Stimulated activated CD4-positive, alpha-beta T cell treated with anti-CD3 and anti-CD28 coated beads, Interleukin-1b, Interleukin-23, amount 100 ng/mL, for 1 hour (primary cell): ENCODE measurements at places on chromosomes 2 and 18.

GRCh38 chr2:29726976-29727375, 194.4 kb downstream of the ALK start:
- DNase-seq = no peak

DNA sequence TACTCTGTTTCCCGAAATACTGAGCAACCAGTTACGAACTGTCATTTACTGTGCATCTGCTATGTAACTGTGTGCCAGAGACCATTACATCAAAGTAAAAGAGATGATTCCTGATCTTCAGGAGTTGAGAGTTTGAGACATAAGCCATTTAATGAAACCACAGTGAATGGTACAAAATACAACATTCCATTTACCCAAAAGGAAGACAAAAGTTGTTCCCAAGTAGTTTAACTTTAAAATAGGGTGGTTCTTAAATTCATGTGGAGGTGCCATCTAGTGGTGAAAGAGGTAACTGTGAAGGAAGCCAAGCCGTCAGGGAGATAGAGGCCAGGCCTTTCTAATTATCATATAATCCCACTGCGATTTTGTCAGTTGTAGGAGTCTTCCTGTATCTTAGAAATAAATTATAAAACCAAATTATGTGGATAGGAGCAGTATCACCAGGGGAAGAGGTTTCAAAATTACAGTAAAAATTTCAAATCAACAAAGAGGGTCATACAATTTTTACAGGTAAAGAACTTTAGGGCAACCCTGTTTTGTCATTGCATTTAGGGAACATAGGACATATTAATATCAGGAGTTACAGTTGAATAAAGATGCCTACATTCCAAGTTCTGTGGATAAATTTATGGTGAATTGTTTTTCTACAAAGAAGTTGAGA, 67.7 kb downstream of the EPAS1 start:
- DNase-seq = no peak

DNA sequence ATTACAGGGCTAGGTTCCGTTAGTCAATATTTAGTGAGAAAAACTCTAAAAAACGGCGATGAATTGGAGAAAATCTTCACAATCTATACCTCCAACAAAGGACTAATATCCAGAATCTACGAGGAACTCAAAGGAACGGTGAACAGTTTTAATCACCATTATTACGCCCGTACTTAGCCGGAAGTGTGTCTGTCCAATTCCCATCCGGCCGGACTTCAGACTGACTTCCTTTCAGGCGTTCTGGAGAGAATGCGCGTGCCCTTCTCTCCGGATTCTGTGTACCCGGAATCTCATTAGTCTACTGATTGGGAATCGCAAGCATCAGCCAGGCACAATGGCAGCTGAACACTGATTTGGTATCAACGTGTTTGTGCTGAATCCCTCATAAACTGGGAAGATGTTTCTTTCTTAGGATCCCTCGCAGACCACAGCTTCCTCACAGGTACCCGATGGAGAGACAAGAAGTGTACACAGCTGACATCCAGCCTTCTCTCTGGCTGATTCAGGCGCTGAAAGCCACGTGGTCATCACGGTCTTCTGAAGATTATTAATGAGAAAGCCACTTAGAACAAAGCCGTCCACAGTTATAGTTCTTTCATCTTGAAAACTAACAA, 239.9 kb downstream of the ZNF516 start:
- DNase-seq = no peak

DNA sequence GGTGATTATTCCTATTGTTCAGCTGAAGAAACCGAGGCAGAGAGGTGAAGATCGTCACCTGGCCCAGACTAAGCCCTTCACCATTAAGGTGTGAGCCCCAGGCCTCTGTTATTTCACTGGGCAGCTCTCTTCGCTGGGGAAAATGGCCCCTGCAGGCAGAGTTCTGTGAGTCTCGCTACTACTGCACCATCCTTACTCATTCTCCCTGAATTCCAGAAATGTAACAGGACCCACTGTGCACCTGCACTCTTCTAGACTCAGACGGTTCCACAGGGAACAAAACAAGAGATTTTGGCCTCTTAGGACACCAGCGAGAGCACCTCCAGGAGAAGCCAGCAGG, 147.7 kb upstream of the GLI2 start:
- DNase-seq = no peak

DNA sequence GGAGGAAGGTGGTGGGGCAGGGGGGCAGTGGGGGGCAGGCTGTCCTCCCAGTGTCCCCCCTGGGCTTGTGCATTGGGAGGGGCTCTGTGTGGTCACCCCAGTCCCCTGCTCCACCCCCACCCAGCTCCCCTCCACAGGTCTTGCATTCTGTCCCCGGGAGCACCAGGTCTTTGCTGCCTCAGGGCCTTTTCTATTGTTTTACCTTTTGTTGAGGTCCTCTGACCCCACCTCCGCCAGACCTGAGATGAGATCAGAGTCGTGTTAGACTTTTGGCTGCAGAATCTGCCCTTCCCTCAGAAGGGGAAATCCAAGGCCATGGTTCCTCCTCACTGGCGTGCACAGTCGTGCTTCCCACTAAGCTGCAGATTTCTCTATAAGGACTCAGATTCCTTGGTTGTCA, 20.8 kb downstream of the ATG4B start:
- no peak for DNase-seq

DNA sequence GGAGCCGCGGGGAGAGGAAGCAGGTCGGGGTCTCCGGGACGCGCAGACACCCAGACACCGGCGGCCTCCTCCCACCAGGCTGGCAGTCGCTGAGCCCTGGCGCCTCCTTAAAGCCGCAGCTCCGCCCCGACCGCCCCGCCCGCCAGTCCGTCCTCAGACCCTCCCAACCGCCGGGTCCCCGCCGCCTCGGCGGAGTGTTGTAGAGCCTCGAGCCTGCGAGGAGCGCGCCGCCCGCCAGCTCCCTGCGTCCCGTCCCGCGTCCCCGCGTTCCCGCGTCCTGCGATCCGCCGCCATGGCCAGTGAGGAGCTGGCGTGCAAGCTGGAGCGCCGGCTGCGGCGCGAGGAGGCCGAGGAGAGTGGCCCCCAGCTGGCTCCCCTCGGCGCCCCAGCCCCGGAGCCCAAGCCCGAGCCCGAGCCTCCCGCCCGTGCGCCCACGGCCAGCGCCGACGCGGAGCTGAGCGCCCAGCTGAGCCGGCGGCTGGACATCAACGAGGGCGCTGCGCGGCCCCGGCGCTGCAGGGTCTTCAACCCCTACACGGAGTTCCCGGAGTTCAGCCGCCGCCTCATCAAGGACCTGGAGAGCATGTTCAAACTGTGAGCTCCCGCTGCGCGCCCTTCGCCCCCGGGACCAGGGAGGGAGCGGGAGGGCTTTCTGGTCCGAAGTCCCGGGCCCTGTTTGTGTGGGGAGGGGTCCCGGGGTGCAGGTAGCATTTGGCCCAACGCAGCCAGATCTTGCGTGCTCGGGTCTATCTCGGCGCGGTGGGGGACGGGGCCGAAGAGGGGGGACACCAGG, at the start of gene EFHD1:
Gene EFHD1 (plus strand): TSS at position 192 of the 793 bp plus-strand sequence. CDS start 101 bp downstream, at position 293.
- DNase-seq = no peak

DNA sequence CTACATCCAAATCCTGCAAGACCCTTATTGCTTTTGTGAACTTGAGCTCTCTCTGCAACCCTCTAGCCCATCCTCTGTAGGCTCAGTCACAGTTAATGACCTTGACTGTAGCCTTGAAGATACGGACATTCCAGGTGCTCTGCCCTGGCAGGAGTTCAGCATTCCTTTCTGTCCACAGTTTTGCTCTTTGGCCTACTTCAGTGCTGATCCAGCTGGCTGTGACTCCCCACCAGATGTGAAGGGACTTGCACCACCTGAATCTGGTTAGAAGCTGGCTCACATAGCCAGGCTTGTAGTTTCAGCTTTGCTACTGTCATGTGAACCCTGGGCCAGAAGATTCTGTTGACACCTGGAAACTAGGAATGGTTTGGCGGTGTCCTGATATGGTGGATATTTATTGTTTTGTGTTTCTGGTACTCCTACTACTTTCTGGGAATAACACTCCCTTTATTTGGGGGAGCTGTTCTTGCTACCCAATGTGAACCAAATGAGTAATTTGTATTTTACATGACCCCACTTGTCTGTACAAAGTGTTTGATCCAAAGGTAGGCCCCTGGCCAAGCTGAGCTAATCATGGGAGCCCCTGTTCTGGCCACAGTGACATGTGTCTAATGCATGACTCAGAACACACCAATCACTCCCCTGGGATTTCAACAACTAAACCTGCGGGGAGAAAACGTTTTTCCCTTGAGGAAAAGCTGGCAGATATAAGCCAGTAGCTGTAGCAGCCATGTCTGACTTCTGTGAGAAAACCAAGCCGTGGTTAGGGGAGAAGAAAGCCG, 73.4 kb downstream of the CDCA7 start:
- no peak for DNase-seq

DNA sequence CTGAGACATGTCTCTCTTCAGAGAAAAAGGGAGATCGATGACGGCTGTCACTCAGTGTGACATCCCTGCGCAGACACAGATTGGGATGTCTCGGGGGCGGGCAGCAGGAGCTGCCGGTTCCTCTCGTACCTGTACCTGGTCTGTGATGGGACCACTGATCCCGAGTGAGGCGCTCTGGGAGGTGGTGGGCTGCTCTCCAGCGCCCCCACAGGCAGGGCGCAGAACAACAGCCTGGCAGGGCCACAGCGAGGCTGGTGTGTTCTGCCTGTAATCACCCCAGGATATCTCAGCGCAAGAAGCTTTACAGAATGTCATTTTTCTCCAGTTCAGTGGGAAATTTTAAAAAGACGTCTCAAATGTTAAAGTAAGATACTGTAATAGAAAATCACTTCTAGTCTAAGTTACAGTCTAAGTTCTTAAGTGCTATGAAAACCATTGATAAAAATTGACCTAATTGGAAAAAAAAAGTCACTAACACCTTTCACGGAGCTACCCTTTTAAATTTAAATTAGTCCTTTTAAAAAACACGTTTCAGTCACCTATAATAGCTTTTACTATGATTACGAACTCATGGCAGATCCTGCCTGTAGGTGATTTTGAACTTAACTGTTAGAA, 189.8 kb downstream of the SNTG2 start:
- DNase-seq = no peak

DNA sequence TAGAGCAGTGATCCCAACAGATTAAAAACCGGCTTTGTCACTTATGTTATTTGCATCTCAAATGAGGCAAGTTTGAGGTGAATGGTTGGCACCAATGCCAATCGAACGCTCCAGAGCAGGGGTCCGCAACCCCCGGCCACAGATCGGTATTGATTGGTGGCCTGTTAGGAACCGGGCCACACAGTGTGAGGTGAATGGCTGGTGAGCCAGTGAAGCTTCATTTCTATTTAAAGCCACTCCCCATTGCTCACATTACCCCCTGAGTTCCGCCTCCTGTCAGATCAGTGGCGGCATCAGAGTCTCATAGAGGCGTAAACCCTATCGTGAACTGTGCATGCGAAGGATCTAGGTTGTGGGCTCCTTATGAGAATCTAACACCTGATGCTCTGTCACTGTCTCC, 132.0 kb downstream of the TMEM182 start:
- DNase-seq = no peak

- DNase-seq = peak; percentile 82
Observed at GRCh38 chr2:102020596-102021170, 28.9 kb downstream of the IL1R2 start.

GRCh38 chr2:3115301-3116042, 262.1 kb downstream of the EIPR1 start:
- no peak for DNase-seq
